GOT3 (cell line): ENCODE measurements at places on chromosomes 7 and 10.
A peak's percentile ranks its signal among the peaks of the same experiment; 100 is the strongest.

DNA sequence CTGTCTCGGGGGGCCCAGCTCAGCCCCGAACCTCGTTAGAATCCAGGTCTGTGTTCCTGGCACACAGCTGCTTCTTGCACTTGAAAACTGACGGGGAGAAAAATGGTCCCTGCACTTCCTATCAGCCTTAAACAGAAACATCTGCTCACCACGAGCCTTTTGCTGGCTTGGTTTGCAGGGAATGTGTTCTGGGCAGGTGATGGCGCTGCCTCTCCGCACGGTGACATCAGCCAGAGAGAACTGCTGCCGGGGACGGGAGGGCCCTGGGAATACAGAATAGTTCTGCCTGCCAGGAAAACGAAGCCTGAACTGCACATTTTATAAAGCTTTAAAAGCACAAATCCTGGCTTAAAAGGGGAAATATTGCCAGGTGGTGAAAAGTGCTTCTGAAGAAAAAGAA, 622.5 kb downstream of the TYW1 start:
- DNase-seq, result no peak

DNA sequence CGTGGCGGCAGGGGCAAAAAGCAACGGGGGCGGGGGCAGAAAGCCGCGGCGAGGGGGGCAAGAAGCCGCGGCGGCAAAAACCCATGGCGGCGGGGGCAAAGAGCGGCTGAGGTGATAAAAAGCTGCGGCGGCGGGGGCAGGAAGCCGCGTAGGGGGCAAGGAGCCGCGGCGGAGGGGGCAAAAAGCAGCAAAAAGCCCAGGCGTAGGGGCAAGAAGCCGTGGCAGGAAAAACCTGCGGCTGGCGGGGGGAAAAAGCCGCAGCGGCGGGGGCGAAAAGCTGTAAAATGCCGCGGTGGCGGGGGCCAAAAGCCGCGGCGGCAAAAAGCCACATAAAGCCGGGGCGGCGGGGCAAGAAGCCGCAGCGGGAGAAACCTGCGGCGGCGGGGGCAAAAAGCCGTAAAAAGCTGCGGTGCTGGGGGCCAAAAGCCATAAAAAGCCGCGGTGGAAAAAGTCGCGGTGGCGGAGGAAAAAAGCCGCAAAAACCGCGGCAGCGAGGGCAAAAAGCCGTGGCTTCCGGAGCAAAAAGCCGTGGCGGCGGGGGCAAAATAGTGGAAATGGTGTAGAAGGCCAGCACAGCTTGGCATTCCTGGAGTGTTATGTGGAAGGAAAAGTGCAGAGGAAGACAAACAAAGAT, 487.8 kb downstream of the ZNF33B start:
- DNase-seq, result no peak

DNA sequence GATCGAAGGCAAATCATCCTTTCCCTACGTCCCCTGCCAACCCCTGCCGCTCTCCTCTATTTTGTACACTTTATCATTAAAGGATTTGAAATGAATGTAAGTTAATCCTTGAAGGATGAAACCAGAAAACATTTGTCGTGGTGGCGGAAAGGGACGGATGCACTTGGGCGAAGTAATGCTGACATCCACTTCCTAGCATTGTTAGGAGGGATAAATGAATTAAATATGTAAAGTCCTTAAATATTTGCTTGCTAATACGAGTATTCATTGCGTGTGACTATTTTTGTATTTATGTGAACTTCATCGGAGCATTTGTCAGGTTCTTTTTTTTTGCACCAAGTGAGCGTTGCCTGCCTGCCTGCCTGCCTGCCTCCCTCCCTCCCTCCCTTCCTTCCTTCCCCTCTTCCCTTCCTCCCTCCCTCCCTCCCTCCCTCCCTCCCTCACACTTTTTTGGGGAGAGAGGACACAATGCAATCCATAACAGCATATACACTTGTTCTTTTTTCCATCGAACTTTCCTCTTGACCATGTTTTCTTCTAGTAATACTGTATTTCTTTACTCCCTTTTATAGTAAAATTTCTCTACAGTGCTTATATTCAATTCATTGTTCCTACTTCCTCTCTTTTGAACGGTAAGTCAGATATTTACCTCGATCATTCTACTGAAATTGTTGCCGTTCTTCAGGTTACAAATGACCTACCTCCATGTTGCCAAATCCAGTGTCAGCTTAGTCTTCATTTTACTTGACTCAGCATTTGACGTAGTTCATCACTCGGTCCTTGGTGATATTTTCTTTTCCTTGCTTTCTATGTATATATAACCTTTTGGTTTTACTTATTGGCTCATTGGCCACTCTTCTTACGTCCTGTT, 831 bp downstream of the CCDC7 start:
- DNase-seq, result no peak

DNA sequence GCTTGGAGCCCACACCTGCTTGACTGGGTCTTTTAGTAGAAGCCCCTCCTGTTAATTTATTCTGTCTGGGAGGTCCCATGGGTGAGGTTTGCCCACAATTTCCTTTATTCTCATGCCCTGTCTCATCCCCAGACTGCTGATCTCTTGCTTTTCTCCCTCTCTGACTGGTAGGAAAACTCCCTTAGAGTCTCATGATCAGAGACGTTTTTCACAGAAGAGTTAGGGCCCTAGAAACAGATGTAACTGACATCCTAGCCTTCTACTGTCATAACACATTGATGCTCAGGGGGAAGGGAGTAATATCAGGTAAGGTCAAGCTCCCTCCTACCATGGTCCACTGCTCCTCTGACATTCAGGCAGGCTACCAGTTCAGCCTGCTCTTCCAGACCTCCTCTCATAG, 43.7 kb upstream of the WASL start:
- DNase-seq, result no peak

GRCh38 chr10:129854796-129855705, 109.0 kb downstream of the EBF3 start:
- DNase-seq, result no peak

- DNase-seq, result no peak
Measured at GRCh38 chr10:69628891-69629290, 1.2 kb upstream of the FAM241B start.

DNA sequence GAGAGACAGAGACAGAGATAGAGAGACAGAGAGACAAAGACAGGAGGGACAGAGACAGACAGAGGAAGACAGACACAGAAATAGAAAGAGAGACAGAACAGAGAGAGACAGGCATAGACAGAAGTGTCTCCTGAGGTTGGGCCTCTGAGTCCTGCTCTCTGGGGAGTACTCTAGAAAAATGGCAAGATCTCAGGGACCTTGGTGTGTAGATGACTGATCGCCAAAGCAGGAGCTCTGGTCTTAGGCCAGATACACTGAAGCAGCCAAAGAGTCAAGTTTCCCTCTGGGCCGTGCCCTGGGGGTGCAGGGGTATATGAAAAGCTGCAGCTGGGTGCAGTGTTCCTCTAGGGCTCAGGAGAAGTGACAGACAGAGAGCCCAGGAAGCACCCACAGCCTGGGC, 176.6 kb upstream of the TNS3 start:
- DNase-seq, result no peak

- DNase-seq, result no peak
Measured at GRCh38 chr7:46494441-46494840, 573.4 kb upstream of the IGFBP3 start.

DNA sequence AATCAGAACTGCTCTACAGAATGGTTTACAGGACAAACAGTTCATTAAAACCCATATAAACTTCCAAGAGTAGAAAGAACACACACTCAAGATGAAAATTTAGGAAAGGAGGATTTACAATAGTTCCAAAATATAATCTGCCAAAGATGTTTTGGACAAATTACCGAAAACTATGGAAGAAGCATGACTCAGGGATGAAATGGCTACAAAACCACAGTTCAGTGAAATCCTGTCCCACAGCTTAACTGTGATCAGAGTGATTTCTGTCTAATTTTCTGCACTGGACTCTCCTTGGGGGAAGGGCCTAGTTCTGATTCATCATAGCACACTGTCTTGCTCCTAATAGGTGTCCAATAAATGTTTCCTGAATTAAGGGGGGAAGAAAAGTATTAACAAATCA, 82.2 kb downstream of the HIPK2 start:
- DNase-seq, result no peak

GRCh38 chr10:90743291-90743690, 114.5 kb downstream of the HTR7 start:
- DNase-seq, result no peak

- no peak for DNase-seq
Measured at GRCh38 chr10:119919826-119920225, 27.3 kb downstream of the SEC23IP start.

GRCh38 chr10:63760708-63761047, 239.5 kb downstream of the REEP3 start:
- no peak for DNase-seq

DNA sequence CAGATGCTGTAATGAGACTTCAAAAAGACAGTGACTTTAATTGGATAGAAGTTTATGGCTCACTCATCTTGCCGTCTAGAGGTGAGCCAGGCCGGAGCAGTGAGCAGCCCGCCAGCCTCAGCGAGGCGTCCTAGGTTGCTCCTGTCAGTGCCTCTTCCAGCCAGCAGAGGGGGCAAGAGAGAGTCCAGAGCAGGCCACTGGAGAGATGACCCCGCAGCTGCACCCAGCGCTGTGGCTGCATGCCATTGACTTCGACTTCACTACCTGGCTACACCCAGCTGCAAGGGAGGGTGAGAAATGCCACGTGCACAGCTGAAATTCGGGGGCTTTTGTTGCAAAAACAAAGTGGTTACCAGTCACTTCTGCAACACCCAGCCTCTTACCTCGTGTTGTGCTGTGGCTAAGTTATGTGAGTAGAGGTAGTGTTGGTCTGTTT, 26.5 kb downstream of the NUB1 start:
- peak; percentile 14 for DNase-seq

- no peak for DNase-seq
Measured at GRCh38 chr7:130958846-130959245, 224.8 kb upstream of the KLF14 start.

DNA sequence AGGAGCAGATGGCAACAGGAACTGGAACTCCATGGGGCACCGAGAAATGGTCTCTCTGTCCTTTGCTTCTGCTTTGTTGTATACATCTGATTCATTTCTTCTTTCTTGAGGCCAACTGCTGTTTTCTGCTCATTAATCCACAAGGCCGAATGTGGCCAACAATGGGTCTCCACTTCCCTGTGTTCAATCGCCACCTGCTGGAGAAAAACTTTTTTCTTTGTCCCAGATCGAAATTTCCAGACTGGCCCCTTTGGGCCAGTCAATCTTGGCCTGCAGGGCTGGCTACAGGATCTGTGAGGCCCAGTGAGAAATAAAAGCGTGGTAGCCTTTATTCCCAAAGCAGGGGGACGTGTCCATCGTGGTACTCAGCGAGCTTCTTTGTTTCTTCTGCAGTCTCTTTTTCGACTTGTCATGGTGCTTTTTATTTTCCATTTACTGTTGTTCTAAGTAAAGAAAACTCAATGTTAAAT, 58.8 kb downstream of the PARP12 start:
- no peak for DNase-seq

- DNase-seq, result no peak
Measured at GRCh38 chr7:38744746-38745145, 113.6 kb upstream of the AMPH start.

- DNase-seq, result no peak
Measured at GRCh38 chr7:138086563-138087270, 10.5 kb downstream of the AKR1D1 start.

DNA sequence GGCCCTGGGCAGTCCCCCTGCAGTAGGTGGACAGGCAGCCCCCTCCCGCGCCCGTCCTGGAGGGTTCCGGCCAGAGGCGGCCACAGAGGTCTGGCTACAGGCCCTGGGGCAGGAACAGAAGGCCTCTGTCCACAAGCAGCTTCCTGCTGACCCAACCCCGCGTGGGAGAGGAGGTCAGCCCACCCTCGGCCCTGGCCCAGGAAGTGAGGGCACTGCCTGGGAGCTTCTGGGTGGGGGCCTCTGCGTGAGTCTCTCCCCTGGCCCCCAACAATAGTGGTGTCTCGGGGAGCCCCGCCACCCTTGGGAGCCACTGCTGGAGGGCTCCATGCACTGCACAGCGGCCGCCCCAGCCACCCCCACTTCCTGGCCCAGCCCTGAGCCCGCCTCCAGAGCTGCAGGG, 4.7 kb downstream of the MICALL2 start:
- no peak for DNase-seq

GRCh38 chr7:19079066-19079465, 38.4 kb downstream of the TWIST1 start:
- no peak for DNase-seq

DNA sequence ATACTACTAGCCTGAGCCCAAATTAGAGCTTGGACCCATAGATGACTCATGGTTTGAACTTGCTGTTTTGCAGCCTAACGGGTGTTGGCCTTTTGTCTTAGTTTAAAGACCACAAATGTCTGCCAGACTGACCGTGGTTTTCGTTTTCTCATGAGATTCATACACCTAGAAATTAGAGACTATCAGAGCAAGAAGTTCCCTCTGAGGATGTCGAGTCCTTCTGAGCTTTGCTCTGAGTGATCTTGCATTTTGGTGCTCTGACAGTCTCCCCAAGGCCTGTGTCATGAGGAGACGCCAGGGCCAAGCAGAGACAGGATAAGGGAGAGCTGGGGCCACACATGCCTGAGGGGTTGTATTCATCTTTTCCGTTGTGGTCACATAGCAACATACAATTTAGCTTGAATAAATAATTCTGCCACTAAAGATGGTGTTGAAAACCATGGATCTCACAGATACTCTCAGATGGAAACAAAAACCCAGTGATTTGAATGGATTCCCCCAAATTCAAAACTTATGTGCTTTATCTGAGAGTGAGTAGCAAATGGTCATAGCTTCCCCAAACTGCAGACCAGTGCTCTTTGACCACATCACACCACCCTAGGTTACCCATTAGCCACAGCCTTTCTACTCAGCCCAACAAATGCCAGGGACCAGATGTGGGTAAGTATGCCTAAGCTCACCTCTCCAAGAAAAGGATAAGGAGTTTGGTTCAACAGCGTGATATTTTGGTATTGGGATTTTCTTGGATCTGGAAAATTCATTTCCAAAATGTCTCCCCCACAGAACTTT, 762.0 kb upstream of the IGFBP3 start:
- DNase-seq, result no peak

DNA sequence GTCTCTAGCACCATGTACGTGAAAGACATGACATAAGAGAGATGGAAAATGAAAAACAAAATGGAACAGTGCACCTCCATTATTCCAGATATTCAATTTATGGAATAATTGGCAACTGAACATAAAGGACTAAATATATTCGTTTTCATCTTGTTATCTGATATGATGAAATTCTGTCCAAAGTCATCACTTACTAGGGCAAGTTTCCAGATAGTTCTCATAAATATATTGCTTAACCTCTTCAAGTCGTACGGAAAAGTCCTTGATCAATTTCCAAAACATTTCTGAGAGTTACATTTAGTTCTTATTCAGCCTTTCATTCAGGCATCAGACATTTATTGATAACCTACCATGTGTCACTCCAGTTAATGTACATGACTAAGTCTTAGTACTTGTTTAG, 185.2 kb downstream of the HGF start:
- no peak for DNase-seq

GRCh38 chr10:62772186-62772974, 32.1 kb upstream of the ADO start:
- no peak for DNase-seq

DNA sequence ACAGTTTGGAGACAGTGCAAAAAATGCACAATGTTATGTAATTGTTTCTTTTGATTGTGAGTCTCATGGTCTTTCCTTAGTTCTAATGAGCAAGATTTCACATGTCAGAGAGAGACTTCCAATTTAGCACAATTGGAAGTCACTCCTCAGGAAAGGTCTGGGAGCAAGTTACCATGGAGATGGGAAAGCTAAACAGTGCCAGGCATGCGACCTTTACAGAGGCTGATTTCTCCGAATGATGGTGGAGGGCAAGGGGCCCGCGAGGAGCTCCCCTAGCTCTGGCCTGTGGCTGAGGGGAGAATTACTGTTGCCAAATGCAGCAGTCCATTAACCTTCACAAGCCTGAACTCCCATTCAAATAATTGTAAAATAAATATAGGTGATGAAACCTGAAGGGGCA, 59.3 kb downstream of the CDCA7L start:
- no peak for DNase-seq

- no peak for DNase-seq
Measured at GRCh38 chr7:40822861-40823260, 688.1 kb downstream of the SUGCT start.
